ENCODE measurements at places on chromosomes 4 and X.

GRCh38 chr4:77504407-77504806 lies 101.2 kb upstream of the CXCL13 start:
- DNase-seq = no peak

DNA sequence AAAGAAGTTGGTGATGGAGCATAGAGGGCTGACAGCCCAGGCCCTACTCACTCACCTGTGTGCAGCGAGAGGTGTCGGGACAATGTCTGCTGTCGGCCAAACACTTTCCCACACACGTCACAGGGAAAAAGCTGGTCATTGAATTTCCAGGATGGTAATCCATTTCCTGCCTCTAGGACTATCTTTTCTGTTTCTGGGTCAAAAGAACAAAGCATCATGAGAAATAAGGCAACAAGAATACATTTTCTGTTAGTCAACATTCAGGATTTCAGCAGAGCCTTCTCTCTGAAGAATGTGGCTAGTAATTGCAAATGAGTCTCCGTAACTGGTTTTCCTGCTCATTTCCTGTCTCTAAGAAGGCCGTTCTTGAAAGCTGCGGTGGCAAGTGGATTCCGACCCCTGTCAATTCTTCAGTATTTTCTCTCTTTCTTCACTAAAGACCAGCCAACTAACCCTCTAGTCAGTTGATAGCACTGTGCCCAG lies 99.4 kb downstream of the C4orf51 start:
- DNase-seq = no peak

DNA sequence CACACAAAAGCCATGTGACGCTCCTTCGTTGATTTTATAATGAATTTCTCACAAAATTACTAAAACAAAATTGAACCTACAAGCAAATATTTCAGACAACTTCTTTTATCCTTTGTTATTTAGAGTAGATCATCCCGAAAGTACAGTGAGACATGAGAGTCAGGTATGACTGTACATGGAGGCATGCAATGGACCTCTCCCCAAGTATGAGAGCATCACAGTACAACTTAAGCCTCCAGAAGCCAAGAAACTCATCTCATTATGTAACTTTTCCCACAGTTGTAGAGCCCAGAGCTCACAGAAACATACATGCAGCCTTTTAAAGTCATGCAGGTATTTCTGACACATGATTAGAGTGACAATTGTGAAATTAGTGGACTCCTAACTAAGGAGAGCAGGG lies 167.7 kb downstream of the PAPSS1 start:
- DNase-seq = no peak

DNA sequence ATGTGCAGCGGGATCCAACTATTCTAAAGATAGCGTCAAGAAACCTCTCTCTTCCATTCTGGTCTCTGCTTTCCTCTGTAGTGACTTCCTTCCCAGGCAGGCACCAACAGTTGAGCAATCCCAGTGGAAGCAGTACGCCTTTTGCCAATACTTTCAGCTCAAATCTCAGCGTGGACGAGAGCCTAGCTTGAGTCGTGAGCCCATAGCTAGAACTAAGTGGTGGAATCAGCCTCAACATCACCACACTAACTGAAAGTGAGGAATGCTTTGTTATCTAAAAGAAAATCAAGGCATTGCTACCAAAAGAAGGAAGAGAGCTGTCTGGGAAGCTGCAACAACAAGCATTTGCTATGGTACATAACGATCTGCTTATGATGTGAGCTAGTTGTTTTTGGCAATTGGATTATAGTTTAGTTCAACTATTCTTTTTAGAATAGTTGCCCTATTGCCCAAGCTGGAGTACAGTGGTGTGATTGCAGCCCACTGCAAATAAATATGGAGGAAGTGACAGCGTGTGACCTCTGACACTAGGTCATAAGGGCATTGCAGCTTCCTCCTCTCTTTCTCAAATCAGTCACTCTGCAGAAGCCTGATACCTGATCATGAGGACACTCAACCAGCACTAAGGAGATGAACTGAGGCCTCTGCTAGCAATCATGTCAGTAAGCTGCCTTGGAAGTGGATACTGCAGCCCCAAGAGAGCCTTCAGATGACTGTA lies 24.7 kb upstream of the FRYL start:
- DNase-seq = no peak

DNA sequence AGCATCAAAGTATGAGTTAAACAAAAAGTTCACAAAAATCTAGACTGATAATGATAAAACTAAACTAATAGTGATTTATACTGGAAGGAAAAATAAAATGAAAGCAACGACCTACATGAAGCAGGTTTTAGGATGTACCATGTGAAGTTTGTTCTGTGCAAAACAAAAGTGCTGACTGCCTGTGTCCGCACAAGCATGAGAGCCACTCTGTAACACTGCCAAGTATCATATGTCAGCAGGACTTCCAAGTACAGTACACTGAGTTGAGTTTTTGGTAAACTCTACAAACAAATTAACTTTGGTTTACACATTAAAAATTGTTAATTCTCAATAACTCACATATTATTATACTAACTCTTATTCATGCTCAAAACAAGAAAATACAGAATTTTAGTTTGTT lies 459.0 kb downstream of the PDGFC start:
- DNase-seq = no peak

GRCh38 chr4:137238456-137239162 lies 293.7 kb downstream of the PCDH18 start:
- DNase-seq = no peak

DNA sequence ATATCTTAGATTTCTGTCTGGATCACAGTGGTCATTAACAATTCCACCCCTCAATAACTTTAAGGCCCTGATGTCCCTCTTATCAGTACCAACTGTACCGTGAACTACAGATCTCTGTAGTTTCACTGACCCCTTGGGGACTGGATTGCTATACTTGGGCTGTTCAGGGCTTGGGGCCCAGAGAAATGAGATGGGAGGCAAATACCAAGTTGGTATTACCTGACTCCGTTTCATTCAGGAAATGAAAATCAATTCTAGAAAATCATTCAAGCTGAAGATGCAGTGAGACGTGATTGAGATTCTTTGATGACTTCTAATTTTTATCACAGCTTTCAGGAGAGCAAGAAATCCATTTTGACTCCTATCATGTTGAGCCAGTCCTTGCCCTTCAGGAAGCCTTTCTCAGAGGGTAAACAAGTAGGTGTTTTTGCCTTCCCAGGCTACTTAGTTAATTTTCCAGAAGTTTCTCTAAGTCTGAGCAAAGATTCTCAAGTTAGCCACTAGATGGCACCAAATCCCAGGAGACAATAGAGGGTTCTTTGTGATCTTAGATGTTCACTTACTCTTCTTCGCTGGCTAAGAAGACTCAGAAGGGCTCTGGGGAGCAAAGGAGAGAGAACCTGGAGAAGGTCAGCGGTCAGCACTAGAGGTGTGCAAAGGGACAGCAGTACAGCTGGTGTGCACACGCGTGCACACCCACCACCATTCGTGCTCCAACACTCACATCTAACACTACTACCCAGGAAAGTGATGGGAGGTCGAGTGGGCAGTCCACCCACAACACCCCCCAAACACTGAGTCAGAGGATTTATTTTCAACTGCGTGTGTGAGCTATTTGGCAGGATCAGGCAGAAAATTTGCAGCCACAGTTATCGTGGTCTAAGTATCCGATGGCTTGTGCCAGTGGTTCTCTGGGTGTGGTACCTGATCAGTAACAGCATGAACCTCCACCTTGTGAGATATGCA lies 7.4 kb downstream of the HNRNPH2 start:
- DNase-seq = peak; percentile 58

- no peak for DNase-seq
Measured at GRCh38 chr4:54588404-54588803, 69.4 kb upstream of the KIT start.

All from hepatic stellate cell (primary cell).